AG04450 (cell line): ENCODE measurements at places on chromosomes 12 and 14.

DNA sequence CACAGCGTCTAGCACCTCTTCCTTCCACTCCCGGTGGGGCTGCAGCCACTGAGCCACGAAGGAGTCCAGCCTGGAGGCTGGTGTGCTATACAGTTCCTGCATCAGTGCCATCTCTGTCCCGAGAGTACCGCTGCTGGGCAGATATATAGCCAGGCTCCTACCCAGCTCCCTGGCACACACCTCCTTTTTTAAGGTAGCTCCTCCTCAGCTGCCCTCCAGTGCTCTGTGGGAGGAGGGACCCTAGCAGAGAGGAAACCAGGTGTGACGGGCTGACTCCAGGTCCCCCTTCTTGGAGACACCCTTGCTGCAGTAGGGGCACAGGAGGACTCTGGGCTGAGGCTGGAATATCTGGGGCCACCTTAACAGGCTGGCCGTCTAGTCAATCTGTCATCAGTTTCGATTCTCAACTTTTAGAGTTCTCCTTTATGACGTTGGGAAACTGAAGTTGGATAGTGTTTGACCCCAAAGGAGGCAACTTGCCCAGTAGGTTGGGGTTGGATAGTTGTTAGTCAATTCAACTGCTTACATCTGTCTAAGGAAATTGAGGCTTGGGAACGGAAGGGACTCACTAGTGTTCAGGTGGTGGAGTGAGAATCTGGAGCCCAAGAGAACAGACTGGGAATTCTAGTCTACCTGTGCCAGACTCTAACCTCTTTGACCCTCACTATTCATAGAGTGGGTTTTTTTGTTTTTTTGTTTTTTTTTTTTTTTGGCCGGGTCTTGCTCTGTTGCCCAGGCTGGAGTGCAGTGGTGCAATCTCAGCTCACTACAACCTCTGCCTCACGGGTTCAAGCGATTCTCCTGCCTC is at the start of gene OASL:
Gene OASL, minus strand, starts transcription at position 386 of the 808 bp plus-strand sequence. Its CDS starts 275 bp downstream, at position 111.
- no peak for DNase-seq

DNA sequence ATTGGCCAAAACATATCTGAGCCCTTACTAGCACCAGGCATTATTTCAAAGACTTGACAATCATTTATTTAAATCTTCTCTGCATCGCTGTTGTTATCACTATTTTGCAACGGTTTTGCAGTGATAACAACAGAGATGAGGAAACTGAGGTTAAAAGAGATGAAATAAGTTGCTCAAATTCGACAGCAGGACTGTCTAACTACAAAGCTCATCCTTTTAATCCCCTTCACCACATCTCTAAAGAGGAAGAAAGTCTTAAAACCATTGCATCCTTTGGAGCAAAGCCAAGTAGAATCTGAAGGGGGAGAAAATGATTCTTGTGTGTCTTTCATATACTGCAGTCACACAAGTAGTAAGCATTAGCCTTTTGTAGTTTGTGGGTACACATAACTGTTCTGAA is 14.8 kb upstream of the ETNK1 start:
- DNase-seq, result no peak

GRCh38 chr12:10673659-10674384 is at the start of gene STYK1:
TSS of gene STYK1 (minus strand) at chr12:10674052. CDS start at chr12:10634618, 39,434 bp downstream.
- DNase-seq, result no peak

DNA sequence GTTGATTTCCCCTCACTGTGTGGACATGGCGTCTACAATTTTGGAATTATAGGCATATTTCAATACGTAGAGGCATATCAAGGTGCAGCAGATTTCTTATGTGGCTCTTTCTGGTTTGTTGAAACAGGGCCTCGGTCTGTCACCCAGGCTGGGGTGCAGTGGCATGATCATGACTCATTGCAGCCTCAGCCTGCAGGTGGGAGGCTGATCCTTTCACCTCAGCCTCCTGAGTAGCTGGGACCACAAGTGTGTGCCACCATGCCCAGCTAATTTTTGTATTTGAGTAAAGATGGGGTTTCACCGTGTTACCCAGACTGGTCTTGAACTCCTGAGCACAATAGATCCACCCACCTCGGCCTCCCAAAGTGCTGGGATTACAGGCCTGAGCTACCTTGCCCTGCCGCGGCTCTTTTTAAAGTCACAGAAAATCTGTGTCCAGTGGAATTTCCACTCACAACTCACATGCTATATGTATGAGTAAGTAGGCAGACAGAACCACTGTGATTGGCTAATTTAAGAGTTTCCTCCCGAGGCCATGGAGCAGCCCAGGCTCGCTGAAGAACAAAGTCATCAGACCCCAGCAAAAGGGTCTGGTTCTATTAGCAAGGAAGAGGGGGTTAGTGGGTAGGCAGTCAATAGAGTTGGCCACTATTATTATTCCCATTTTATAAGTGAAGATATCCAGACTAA is 9.1 kb downstream of the GNG2 start:
- no peak for DNase-seq

- DNase-seq, result no peak
Observed at GRCh38 chr12:104522985-104523722, 66.4 kb downstream of the CHST11 start.

- DNase-seq, result no peak
Observed at GRCh38 chr12:93865751-93866150, 188.6 kb downstream of the CRADD start.

DNA sequence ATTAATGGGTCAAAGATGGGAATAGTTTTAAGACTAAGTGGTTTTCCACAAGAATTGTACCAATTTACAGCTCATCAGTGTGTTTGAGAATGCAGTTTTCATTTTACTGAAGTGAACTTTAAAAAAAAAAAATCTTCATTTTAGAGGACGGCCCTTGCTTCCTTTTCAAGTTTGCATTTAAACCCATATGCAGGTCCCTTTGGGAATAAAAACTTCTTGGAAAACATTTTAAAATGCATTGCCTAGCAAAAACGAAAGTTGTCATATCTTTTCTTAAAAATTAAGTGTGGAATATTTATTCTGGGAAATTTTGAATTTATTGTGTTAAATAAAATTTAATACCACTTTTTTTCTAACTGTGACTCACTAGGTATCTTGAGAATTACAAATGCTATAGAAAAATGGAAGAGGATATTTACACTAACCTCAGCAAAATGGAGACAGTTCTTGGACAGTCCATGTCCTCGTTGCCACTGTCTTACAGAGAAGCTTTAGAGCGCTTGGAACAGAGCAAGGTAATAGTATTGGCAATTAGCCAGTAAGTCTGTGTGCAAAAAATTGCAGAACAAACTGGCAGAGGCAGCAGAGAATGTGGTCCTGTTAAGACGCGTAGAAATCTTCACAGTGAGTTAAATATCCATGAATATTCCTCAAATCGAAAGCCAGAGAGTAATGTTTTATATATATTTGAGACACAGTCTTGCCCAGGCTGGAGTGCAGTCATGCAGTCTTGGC is 209.7 kb downstream of the SYNE2 start:
- DNase-seq, result no peak
